CD4-positive, alpha-beta T cell treated with Interleukin-12 subunit alpha and Interleukin-12 subunit beta, for 1 hour (primary cell): ENCODE measurements at places on chromosomes 12 and 14.

DNA sequence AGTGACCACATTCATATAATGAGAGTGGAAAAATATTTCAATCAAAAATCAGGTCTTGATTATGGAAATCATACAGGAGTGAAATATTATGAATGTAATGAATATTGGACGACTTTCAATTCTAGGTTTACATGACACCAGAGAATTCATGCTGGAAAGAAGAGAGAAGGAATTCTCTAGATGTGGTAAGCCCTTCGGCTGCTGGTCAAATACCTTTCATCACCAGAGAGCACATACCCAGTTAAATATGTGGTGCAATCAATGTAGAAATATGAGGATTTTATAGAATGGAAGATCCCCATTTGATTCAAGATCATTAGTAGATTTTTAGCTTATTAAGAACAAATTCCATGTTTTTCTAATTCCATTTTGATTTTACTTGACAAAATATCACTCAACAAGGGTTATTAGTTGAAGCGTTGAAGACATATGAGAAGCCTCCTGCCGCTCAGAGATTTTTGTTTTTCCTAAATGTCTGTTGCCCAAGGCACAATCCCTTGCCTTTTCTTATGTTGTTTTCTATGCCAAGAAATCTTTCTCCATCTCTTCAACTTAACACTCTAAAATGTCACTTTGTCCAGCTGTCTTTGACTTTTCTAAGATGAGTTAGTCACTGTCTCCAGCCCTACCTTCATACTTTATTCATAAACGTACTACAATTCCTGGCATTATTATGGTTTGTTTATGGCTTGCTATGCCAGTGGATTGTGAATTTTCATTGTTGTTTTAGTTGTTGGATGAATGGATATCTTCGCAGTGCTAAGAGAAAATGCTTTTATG lies 72.8 kb upstream of the ZDHHC17 start:
- no peak for DNase-seq

GRCh38 chr14:72613975-72614319 lies 280.0 kb downstream of the DPF3 start:
- no peak for DNase-seq

DNA sequence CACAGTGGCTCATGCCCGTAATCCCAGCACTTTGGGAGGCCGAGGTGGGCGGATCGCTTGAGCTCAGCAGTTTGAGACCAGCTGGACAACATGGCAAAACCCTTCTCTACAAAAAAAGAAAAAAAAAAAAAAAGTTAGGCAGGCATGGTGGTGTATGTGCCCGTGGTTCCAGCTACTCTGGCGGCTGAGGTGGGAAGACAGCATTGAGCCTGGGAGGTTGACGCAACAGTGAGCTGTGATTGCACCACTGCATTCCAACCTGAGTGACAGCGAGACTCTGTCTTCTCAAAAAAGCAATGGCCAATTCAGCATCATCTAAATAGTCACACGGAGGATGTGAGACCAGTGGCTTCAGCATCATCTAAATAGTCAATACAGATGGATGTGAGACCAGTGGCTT lies 10.4 kb upstream of the SAMD4A start:
- no peak for DNase-seq

GRCh38 chr14:61502459-61503093 lies 181.2 kb downstream of the PRKCH start:
- DNase-seq = no peak

DNA sequence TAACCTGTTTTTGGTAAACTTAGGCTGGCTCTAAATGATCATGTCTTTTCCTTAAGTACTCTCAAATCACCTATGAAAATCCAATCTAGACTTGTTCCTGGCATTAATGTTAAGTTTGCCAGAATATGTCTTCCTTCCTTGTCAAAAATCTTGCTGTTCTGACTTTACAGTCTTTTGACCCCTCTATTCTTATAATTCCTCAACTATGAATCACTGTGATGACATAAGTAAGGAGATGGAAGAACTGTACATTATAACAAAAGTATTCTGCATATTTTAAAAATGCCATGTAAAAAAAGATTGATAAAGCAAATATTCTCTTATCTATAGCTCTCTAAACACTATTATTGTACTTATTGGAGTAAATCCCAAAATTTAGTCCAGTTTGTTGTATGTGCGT lies 51.4 kb upstream of the BAZ1A start:
- DNase-seq = no peak

GRCh38 chr14:61262082-61262481 lies 19.1 kb downstream of the TMEM30B start:
- no peak for DNase-seq

GRCh38 chr12:31773867-31774266 lies 45.0 kb upstream of the AMN1 start:
- DNase-seq = no peak

- DNase-seq = no peak
These were observed 428.8 kb downstream of the ZFP36L1 start for GRCh38 chr14:68363843-68364767.

GRCh38 chr12:94074216-94074979 lies 74.0 kb upstream of the PLXNC1 start:
- DNase-seq = no peak

GRCh38 chr12:80381121-80381520 lies 62.9 kb upstream of the PTPRQ start:
- DNase-seq = no peak

GRCh38 chr14:50116966-50117365 lies 594 bp upstream of the VCPKMT start:
- DNase-seq = no peak

- no peak for DNase-seq
These were observed 220.6 kb upstream of the RGS6 start for GRCh38 chr14:71711619-71712018.
